DND-41 (cell line): ENCODE measurements at places on chromosomes 7 and 10.

DNA sequence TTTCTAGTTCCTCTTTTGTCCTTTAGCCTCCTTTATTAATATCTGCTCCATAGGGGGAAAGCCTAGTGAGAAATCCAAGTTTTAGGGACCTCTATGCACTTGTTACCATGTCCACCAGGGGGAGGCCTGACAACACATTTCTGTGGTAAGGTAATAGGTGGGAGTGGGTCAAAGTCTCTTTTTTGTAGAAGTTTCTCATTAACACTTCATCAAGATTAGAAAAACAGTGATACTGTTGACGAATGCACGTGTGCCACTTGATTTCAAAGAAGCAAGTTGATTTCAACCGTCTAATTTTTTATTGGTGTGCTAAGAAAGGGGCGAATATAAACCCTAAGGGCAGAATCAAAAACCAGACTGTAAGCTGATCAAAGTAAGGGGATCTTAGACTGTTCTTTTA is 30.6 kb downstream of the CISD1 start:
- H3K4me3 ChIP-seq: no peak overlapping the region
- H3K27ac ChIP-seq: no peak overlapping the region
- H3K27me3 ChIP-seq: peaks cover 2% of the 10 kb centered on the region
- peak; percentile 66 for DNase-seq
- H3K36me3 ChIP-seq: no peaks in the 10 kb centered on the region

DNA sequence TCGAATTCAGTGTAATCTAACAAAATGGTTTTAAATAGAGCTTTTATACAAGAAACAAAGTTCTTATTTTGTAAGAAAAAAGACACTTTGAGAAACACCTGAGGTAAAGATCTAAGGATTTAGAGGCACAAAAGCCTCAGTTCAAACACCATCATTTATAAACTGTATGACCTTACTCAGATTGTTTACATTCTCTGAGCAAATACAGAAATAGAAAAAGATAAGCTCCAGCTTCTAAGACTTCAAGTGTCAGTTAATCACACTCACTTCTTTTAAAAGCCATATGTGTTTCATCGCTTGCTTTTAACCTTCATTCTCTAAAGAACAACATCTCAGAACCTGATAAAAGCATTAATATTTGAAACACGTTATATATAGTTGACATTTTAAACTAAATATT is 27.9 kb downstream of the CADPS2 start:
- H3K36me3 ChIP-seq: no peaks in the 10 kb centered on the region
- H3K4me3 ChIP-seq: no peak overlapping the region
- no peaks in the 10 kb centered on the region for H3K27me3 ChIP-seq

DNA sequence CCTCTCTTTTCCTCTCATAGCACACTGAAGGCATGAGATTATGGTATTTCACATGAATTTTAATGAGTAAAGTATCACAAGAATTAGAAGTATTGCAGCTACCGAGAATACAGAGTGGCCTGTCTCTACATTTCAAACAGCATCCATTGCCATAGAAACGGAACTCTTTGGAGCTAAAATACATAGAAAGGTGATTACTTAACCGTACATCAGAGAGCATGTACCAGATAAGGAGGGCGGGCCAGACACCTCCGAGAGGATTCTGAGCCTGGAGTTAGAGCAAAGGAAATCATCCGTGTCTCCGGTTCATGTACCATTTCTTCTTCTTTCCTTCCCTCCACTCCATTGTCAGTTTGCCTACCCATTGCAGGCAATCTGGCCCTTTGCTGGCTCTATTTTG is 196.7 kb downstream of the KLF6 start:
- H3K27ac ChIP-seq: no peak overlapping the region
- no peaks in the 10 kb centered on the region for H3K27me3 ChIP-seq
- no peaks in the 10 kb centered on the region for H3K36me3 ChIP-seq

- H3K36me3 ChIP-seq: no peaks in the 10 kb centered on the region
- H3K27ac ChIP-seq: no peak overlapping the region
- no peak overlapping the region; the same call in 1 of the 2 replicates for H3K4me3 ChIP-seq
- no peak for DNase-seq
- H3K4me1 ChIP-seq: peaks cover 22% of the 10 kb centered on the region
- no peaks in the 10 kb centered on the region for H3K27me3 ChIP-seq
These were observed 52.5 kb downstream of the PROSER2 start for GRCh38 chr10:11875494-11876281.
